Activated gamma-delta T cell (primary cell): ENCODE measurements at places on chromosomes 5 and 9.
A peak's percentile ranks its signal among the peaks of the same experiment; 100 is the strongest.

DNA sequence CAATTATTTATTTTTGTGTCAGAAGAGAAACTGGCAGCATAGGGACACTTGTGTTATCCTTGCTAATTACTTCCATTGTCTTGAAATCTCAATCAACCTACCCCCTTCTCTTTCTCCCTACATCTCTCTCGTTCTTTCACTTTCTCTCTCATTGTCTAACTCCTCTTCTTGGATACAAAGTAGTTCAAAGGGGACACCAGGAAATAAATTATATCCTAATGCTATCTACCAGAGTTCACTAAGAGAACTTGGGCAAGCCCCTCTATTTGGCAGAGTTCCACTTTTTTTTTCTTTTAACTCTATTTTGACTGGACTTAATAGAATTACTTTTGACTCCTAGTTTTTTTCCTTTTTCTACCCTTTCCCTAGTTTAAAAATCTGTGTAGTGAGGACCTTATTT lies 102.2 kb downstream of the MEF2C start:
- DNase-seq = no peak

DNA sequence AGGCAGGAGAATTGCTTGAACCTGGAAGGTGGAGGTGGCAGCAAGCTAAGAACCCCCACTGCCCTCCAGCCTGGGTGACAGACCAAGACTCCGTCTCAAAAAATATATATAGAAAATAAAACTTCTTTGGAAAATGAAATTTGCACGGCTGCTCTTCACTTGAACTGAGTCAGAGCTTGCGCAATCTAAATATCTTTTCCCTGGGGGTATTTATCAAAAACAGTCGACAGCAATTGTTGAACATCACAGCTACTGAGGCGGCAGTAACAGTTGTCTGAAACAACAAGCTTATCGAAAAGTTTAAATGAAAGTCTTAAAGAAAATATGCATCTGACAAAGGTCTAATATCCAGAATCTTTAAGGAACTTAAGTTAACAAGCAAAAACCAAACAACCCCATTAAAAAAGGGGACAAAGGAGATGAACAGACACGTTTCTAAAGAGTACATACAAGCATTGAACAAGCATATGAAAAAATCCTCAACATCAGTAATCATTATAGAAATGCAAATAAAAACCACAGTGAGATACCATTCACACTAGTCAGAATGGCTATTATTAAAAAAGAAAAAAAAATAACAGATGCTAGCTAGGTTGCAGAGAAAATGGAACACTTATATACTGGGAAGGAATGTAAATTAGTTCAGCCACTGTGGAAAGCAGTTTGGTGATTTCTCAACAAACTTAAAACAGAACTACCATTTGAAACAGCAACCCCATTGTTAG lies 153.6 kb upstream of the CDH9 start:
- DNase-seq = no peak

- no peak for DNase-seq
Measured at GRCh38 chr9:28319981-28320380, 746.7 kb upstream of the C9orf72 start.

- DNase-seq = no peak
Measured at GRCh38 chr9:75950998-75951397, 60.5 kb downstream of the PCSK5 start.

DNA sequence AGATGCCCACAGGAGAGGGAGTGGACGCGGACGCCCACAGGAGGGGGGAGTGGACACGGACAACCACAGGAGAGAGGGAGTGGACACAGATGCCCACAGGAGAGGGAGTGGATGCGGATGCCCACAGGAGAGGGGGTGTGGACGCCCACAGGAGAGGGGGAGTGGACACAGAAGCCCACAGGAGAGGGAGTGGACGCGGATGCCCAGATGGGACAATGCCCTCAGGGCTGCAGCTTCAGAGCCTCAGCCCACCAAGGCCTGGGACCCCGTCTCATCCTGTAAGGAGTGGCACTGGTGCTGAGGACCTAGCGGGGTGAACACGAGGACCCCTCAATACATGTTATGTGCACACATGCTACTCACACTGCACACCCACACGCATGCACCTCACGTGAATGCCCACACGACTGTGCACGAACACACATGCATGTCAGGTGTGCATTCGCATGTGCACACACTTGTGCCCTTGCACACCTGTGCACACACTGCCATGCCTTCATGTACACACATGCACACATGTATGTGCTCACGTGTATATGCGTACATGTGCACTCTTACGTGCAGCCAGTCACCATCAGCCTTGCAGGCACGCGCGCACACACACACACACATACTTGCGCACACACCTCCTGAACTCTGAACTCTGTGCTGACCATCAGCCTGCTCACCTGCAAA lies 34.8 kb downstream of the SLC6A18 start:
- no peak for DNase-seq

- no peak for DNase-seq
Measured at GRCh38 chr9:104861397-104861796, 66.6 kb downstream of the ABCA1 start.

DNA sequence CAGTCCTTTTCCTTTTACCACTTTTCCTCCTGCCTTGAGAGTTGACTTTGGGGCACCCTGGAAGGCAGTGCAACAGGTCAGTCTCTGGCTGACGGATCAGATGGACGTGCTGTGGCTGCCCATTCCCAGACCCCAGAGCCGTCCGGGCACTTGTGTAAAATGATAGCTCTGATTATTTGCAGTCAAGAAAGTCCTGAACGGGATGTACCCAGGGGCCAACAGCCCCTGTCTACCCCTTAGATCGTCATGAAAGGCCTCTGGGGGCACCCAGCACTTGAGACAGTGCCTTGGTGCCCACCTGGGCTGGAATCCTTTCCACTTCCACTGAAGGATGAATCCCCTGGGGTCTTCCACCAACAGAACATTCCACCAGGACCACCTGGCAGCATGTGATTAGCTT lies 17.7 kb upstream of the ANGPTL2 start:
- no peak for DNase-seq

DNA sequence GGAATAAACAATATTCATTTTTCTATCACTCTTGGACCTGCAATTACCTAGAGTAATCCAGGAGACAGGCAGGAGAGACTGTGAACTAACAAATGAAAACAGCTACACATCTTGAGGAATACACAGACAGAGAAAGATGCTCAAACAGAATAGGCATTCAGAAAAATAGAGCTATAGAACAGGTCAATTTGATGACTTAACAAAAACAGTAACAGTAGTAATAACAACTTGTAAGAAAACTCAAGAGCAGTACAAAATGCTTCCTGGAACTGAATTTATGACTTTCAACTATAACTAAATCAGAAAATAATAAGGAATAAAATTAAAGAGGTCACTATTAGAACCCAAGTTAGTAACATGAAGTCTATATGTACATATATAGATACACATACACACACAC lies 579.3 kb downstream of the TLR4 start:
- no peak for DNase-seq

GRCh38 chr5:139391570-139392323 lies 2.0 kb upstream of the MZB1 start:
- no peak for DNase-seq

GRCh38 chr5:119290161-119290569 lies 65.7 kb upstream of the TNFAIP8 start:
- no peak for DNase-seq

- DNase-seq = no peak
Measured at GRCh38 chr5:10366310-10367272, 13.1 kb downstream of the MARCHF6 start.

- no peak for DNase-seq
Measured at GRCh38 chr9:7783635-7784063, 15.9 kb downstream of the DMAC1 start.

DNA sequence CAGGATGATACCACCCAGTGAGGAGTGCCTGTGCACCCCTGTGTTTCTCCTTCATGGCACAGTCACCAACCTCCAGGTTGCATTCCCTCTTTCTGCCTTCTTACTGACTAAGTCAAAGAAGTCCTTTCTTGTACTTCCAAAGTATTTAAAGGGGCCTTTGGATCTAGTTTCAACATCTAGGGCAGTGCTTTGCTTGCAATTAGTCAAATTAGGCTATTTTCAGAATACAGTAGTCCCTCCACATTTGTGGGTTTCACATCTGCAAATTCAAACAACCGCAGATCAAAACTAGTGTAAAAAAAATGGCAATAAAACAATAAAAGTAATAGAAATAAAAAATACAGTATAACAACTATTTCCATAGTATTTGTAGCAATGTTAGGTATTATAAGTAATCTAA lies 333.9 kb upstream of the SEMA6A start:
- DNase-seq = no peak

DNA sequence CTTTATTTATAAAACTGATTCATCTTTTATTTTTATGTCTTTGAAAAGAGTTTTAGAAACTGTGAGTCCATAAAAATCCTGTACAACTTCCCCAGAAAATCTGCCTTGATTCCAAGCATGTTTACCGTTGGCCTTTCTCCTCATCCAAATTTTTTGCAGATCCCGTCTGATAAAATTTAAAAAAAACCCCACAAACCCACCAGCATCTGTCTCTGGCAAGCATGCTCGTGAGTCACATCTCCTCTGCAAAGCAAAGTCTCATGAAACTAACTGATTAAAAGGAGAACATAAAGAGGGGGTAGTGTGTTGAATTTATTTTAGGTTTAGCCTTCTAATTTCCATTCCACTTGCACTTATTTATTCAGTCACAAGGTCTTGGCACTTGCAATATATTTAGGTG lies 109.4 kb downstream of the MAT2B start:
- DNase-seq = no peak

- peak; percentile 74 for DNase-seq
Measured at GRCh38 chr5:134113902-134114875, at the start of gene TCF7. Gene TCF7 (plus strand): TSS chr5:134114681. CDS start chr5:134114907, 226 bp downstream.

DNA sequence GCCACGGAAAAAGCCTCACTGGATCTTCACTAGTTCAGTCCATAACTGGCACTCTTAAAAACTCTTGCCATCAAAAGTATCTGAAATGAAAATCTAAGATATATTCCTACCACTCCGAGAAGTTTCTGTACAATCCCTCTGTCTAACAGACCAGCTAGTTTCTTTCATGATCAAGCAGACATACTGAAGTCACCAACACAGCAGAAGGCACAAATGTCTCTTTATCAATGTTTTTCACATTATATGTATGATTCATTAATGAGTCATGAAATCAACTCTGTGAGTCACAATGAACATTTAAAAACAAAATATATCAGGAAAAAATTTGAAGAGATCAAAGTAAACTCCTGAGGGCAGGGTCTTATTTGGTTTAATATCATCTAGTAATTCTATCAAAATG lies 50.8 kb downstream of the F2R start:
- no peak for DNase-seq

GRCh38 chr5:39494534-39494933 lies 69.8 kb upstream of the DAB2 start:
- no peak for DNase-seq

DNA sequence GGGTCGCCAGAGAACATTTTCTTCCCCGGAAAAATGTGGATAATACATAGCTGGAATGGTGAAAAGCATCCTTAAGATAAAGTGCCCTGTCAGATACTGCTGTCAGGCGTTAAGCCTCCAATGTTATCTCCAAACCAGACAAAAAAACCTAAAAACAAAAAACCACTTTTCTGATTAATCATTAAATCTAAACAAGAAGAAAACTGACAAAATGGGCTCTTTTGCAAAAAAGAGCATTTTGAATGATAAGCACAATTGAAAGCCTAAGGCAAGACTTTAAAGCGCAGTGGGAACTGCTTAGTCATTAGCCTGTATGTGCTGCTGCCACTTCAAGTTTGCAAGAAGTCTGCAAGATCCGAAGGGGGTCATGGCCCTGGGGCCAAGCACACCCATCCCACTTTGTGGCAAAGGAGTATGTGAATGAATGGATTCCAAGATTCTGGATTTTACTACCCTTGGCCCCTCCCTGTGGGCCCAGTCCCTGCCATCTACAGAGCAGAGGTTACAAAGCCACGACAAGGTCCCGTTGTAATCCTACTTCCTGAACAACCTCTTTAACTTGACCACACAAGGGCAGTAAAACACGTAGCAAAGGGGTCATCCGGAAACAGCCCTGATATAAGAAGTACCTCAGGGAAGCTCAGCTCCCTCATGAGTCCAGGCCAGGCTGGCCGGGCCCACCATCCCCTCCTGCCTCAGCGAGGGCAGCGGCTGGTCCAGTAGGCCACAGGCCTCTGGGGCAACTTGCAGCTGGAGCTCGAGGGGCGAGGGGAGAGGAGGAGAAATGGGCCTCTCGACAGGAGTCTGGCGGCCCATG lies 29.7 kb downstream of the SHB start:
- DNase-seq = no peak

- no peak for DNase-seq
Measured at GRCh38 chr5:105968981-105969380, 1701.8 kb downstream of the EFNA5 start.

DNA sequence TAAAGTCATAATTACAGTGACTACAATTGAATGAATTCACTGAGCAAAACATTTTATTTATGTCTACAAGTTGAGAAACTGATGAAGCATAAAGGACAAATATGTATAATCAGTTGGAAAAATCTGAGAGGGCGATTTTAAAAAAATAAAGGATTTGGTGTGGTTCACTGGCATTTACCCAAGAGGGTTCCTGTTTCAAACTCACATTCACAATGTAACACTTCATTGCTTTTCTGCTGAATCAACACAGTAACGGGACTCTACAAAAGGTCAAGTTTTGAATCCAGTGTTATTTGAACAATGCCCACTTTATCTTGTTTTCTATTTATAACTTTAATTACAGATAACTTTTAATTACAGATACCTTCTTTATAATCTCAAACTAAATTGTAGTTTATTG lies 138.6 kb downstream of the NUDT12 start:
- no peak for DNase-seq

GRCh38 chr9:133670466-133670865 lies 34.3 kb downstream of the DBH start:
- no peak for DNase-seq

DNA sequence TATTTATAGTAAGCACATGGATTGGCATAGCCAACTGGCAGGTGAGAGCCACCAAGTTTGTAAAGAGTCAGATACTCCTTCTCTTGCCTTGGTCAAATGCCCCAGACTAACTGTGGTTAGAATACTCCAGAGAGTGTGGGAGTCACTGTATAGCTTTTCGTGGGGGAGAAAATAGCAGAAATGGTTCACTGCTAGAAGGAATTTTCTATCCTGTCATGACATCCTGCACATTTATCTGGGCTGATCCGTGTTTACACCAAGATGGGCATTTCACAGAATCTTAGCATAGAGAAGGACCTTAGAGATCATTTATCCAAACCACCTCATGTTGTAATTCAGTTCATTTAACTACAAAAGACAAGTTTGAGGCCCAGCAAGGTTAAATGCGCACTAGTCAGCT lies 460.8 kb downstream of the ENC1 start:
- no peak for DNase-seq

DNA sequence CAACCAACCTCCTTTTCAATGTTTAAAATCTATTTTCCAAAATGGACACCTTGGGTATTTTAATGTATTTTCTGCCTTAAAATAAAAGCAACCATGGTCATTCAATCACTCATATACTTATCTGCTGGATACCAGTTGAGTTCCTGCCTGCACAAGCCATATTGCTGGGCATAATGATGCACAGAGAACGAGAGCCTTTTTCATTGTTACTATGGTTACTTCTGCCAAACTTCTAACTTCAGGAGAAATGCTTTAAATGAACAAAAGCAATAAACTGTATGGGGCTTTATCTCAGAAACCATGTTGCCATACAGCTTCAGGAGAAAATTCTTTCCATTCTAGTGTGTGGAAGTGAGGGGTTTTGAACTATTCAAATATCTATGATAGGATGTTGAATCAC lies 269.5 kb downstream of the GABRB2 start:
- no peak for DNase-seq

- DNase-seq = no peak
Measured at GRCh38 chr5:36199620-36200019, 42.1 kb downstream of the NADK2 start.
